NCI-H1105 treated with DMSO at 0.1 percent for 48 hours (cell line): ENCODE measurements at places on chromosomes 12 and 14.

DNA sequence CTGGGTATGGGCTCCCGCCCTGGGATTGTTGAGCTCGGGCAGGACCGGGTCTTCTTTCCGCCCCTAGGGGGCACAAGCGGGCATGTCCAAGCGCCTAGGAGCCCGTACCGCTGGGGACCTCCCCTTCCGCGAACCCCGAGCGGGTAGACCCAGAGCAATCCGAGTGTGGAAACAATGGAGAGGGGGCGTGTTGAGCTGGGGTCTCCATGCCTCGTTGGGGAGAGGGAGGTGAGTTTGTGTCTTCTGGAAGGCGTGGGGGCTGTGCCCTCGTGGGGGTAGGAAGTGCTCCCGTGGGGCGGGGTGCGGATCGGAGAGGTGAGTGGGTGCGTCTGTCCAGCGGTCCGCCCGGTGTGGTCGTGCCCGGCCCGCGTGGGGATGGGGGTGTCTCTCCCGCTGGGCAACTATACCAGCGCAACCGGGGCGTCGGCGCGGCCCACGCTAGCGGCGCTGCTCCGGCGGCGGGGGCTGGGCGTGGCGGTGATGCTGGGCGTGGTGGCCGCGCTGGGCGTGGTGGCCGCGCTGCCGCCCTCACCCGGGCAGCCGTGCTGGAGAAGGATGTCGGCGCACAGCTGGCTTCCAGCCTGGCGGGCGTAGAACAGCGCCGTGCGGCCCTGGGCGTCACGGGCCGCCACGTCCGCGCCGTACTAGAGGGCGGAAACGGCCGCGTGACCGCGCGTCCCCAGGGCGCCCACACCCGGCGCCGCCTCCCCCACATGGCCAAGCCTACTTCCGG, 12.2 kb downstream of the AGAP2 start:
- DNase-seq: peak; percentile 61

DNA sequence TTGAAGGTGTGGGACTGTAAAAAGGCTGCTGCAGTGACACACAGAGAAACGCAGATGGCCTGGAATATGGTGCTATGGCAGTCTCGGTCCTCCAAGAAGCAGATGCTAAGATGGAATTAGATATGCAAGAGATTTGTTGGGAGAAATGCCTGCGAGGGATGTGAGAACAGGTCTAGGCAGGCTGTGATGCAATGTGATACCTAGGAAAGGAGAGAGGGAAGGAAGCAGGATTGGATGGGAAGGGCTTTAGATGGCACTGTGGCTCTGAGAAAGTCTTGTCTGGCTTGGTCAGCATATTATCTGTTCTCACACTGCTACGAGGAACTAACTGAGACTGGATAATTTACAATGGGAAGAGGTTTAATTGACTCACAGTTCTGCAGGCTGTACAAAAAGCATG, 374.4 kb downstream of the BCAT1 start:
- no peak for DNase-seq

DNA sequence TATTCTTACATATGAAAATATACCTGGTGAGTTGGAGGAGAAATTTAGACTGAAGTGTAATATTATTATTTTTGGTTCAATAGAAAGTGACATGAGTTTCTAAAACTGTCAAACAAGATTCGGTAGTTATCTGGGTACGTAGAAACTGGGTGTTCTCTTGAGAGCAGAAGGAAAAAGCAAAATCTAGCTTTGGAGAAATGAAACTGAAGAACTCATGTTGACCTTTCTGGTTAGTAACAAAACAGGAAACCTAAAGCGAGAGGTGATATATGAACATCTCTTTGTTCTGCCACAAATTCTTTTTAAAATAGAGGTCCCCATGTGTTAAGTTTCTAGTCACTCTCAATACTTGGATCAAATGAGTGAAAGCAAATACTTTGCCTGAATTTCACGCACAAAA, 401.7 kb downstream of the TRHDE start:
- DNase-seq: no peak

DNA sequence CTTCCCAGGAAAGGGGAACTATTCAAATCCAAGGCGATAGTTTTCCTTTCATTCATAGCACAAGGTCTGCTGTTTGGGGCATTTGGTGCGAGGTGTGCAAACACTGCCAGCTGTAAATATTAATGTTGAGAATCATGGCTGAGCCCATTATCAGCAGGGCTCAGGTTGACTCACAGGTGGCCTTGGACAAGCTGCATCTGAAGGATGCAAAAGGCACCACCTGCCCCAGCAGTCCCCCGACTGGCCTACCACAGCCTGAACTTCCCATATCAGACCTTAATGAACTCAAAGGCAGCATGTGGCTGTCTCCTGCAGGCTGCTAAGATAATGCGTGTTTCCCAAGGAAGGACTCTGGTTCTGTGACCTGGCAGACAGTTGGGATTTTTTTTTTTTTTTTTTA, 93.3 kb upstream of the MAP1LC3B2 start:
- DNase-seq: no peak

GRCh38 chr12:74890237-74890599, 319.4 kb downstream of the KCNC2 start:
- DNase-seq: no peak

GRCh38 chr14:75452324-75452723, 24.5 kb downstream of the JDP2 start:
- no peak for DNase-seq
